Left lung (tissue), 14 donors: ENCODE measurements at places on chromosomes 16 and 17. TPM values are rescaled to one million over a fixed set of nuclear protein-coding genes. Genes with fewer than 3 reads are reported as not detected.

Gene CNGB1
- not detected for total RNA-seq

Gene CCL23
- total RNA-seq = 6.6 TPM

Gene APOH
- total RNA-seq = 2.7 TPM

Gene HCRT
- not detected for total RNA-seq

Gene KIF18B
- total RNA-seq = 6.0 TPM

- no peaks in the 10 kb centered on the region for H3K27me3 ChIP-seq
- peak overlapping the region; percentile 48 for H3K4me3 ChIP-seq
- peak overlapping the region; percentile 91 for H3K27ac ChIP-seq
- peak; percentile 59 for DNase-seq
Measured at GRCh38 chr17:17752821-17753321, 71.6 kb downstream of the RAI1 start.

DNA sequence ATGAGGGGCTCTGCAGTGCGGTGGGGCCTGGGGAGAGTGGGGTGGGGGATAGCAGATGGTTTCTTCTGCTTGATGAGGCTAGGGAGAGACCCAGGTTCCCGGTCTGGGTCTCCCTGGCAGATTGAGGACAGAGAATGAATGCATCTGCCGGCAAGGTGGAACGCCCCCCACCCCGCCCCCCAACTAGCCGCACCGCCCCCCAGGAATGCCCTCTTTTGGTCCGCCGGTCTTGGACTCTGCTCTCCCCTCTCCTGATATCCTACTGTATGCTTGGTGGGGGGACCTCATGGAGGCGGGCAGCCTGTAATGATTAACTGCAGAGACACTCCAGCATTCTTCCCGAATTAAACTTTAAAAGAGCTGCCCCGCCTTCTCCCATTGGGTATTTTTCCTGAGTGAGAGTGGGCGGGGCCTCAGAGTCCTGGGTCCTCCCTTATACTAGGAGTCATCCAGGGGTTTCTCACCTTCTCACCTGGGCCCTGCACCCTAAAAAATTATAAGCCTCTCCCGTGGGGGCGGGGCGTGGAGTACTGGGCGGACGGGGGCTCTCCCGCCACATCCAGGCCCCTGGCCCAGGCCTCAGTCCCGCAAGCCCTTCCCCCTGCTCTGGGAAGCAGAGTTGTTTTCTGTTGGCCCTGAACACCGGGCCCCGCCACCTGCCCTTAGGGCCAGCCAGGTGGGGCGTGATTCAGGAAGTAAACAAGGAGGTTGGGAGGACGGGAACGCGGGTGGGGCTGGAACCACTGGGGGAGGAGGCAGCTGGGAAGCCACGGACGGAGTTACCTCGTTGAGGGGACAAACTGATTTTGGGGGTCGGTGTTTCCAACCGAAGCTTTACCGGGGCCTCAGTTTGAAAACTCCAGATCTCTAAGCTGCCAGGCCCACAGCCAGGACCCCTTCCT, 1.5 kb downstream of the GRB7 start:
- peak; percentile 79 for DNase-seq
- H3K27ac ChIP-seq = peak overlapping the region; percentile 41

- H3K4me3 ChIP-seq = peak overlapping the region; percentile 70
- H3K4me1 ChIP-seq = peaks cover 54% of the 10 kb centered on the region
- H3K36me3 ChIP-seq = no peaks in the 10 kb centered on the region
- H3K27ac ChIP-seq = peak overlapping the region; percentile 97
- DNase-seq = no peak
Measured at GRCh38 chr16:67246756-67247191, 507 bp downstream of the FHOD1 start.

DNA sequence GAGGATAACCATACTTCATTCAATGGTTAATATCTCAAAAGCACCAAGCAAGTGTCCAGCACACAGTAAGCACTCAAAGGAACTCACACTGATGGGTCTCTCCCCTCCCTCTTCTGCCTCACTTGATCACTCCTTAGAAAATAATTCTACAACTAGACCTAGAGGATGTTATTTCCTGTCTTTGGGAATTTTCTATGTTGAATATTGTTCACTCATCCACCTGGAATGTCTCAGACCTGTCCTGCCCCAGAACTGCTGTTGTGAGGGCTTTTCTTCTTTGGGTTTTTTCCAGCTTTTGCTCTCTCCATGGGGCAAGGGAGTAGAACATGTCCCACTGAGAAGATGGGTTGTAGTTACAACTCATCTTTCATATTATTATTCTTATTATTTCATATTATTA, 25.3 kb downstream of the NXPH3 start:
- H3K4me1 ChIP-seq = peaks cover 22% of the 10 kb centered on the region
- peaks cover 3% of the 10 kb centered on the region for H3K36me3 ChIP-seq
- H3K27ac ChIP-seq = no peak overlapping the region
- H3K27me3 ChIP-seq = no peaks in the 10 kb centered on the region

DNA sequence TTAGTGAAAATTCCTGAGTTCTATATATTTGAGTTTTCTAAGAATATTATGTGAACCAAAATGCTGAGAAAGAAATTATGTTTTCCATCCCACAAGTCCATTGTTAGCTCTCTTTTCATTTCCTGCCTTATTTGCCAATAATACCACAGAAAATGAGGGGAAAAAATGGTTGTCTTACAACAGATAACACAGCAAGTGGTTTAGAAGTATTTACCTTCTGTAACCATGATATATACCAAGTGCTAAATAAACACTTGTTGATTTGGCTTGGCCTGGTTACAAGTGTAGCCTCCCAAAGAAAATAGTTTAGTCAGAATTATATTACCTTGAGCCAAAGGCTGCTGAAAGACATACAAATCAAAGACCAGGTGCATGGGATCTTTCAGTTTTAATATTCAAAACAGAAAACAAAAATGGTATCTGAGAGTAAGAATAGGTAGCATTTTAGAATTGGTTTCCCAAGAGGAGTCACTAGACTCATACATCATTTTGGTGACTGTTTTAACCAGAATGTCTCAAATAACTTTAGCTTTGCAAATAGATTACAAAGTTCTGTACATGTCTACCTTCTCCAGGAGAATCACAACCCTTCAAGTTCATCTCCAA, 439.8 kb upstream of the DYNLRB2 start:
- H3K36me3 ChIP-seq = no peaks in the 10 kb centered on the region
- H3K4me1 ChIP-seq = no peaks in the 10 kb centered on the region
- no peak for DNase-seq
- H3K27ac ChIP-seq = no peak overlapping the region
- no peaks in the 10 kb centered on the region for H3K27me3 ChIP-seq
- no peak overlapping the region for H3K4me3 ChIP-seq

DNA sequence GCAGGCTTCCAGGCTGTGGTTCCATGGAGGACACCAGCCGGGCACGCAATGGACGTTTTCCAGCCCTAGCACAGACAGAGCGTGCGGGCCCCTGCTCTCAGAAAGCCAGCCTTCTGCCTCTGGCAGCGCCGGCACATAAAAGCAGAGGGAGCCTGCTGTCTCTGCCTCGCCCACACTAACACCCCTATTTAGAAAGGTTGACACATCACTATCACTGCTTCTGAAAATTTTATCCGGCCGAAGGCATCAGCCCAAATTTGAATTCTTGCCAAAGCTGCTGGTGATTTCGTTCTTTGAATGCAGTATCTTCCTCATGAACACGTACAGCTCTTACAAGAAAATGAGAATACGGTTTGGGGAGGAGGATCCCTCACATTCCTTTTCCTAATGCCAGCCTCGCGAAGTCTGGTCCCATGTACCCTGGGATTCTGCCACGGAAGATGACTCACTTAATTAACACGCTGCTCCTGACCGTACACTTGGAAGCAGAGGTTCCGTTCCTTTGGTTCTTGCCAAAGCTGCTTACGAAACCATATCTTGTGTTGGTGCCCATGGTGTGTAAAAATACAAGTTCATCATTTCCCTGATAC, 1.3 kb upstream of the RAB11FIP3 start:
- H3K4me1 ChIP-seq = peaks cover 40% of the 10 kb centered on the region
- DNase-seq = no peak
- H3K27ac ChIP-seq = peak overlapping the region; percentile 88
- no peaks in the 10 kb centered on the region for H3K36me3 ChIP-seq
- no peaks in the 10 kb centered on the region for H3K27me3 ChIP-seq

DNA sequence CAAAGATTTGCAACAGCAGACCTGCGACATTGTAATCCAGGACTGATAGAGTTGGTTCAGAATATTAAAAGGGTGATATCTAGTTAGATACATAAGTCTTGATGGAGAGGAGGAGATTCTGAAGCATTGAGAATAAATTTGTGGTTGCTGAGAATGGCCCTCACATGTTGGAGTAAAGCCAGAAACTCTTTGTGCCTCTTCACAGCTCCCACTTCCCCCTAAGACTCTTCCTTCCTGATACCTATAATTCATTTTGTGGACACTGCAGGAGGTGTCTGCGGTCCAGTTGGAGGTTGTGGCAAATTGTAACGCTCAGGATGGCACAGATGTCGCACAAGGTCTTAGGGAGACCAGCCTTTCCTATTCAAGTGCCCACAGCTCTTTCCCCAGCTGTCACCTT, 17.5 kb downstream of the WWOX start:
- no peak overlapping the region for H3K27ac ChIP-seq
- no peak for DNase-seq
- no peaks in the 10 kb centered on the region for H3K4me1 ChIP-seq
- H3K4me3 ChIP-seq = no peak overlapping the region
- no peaks in the 10 kb centered on the region for H3K27me3 ChIP-seq
- peaks cover 35% of the 10 kb centered on the region for H3K36me3 ChIP-seq

DNA sequence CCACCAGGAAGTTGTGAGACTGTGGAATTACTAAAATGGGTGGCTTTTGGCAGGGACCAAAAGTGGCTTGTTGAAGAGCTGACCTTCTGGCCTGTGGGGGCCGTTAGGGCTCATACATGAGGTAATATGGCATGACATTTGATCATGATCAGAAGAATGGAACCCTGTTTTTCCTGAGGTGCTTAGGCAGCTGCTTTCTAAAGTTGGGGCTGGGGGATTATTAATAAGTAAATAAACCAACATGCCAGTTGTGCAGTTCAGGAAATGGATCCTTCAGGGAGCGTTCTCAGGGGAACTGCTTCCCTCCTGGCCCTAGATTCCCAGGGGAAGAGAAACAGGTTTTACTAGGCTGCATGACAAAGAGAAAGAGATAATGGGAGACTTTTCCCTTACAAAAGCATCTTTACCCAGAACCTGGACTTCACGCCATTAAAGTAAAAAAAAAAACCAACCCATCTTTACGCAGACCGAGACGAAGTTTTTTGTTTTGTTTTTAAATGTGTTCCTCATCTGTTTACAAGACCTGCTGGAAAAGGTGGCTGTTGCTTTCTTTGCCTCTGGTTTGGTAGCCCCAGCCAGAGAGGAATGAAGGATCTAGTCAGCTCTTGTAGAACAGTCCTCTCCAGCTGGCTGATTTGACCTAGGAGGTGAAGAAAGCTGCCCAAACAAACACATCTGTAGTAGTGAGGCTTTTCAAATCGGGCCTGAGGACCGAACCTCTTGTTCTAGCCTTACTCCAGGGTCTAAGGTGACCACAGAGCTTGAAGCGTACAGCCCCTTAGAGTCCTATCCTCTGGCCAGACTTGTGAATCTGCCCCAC, 22.7 kb downstream of the YPEL2 start:
- H3K27me3 ChIP-seq = no peaks in the 10 kb centered on the region
- no peak overlapping the region for H3K27ac ChIP-seq
- no peak for DNase-seq
- H3K4me3 ChIP-seq = no peak overlapping the region
- peaks cover 13% of the 10 kb centered on the region for H3K4me1 ChIP-seq

GRCh38 chr16:66857437-66857836, 13.2 kb downstream of the CA7 start:
- no peak for DNase-seq
- H3K27ac ChIP-seq = no peak overlapping the region
- H3K4me1 ChIP-seq = no peaks in the 10 kb centered on the region
- no peaks in the 10 kb centered on the region for H3K27me3 ChIP-seq
- H3K36me3 ChIP-seq = no peaks in the 10 kb centered on the region
- no peak overlapping the region for H3K4me3 ChIP-seq
